ENCODE measurements at places on chromosomes 2 and 18. TPM values are rescaled to one million over a fixed set of nuclear protein-coding genes. Genes with fewer than 3 reads are reported as not detected.

- no peak for DNase-seq
- no peak overlapping the region for H3K27ac ChIP-seq
- no peaks in the 10 kb centered on the region for H3K27me3 ChIP-seq
- H3K4me1 ChIP-seq, result no peaks in the 10 kb centered on the region
- no peaks in the 10 kb centered on the region for H3K36me3 ChIP-seq
Observed at GRCh38 chr2:16861530-16861929, 195.9 kb upstream of the CYRIA start.

- no peaks in the 10 kb centered on the region for H3K36me3 ChIP-seq
- H3K27me3 ChIP-seq, result no peaks in the 10 kb centered on the region
- H3K4me1 ChIP-seq, result no peaks in the 10 kb centered on the region
Observed at GRCh38 chr2:36404754-36405153, 49.2 kb downstream of the CRIM1 start.

GRCh38 chr2:159153063-159153462, 133.4 kb downstream of the WDSUB1 start:
- DNase-seq, result no peak
- H3K27ac ChIP-seq, result no peak overlapping the region
- no peak overlapping the region for H3K4me3 ChIP-seq
- H3K27me3 ChIP-seq, result no peaks in the 10 kb centered on the region
- peaks cover 12% of the 10 kb centered on the region for H3K4me1 ChIP-seq

GRCh38 chr18:35746826-35747339, 165.3 kb downstream of the GALNT1 start:
- H3K27ac ChIP-seq, result no peak overlapping the region
- no peaks in the 10 kb centered on the region for H3K4me1 ChIP-seq
- H3K4me3 ChIP-seq, result no peak overlapping the region
- H3K36me3 ChIP-seq, result no peaks in the 10 kb centered on the region

- peak overlapping the region; percentile 24 for H3K27ac ChIP-seq
- no peaks in the 10 kb centered on the region for H3K27me3 ChIP-seq
- no peak for DNase-seq
- no peaks in the 10 kb centered on the region for H3K36me3 ChIP-seq
- peaks cover 26% of the 10 kb centered on the region for H3K4me1 ChIP-seq
Observed at GRCh38 chr2:46717344-46718121, 198.1 kb downstream of the MCFD2 start.

- no peaks in the 10 kb centered on the region for H3K36me3 ChIP-seq
- no peak for DNase-seq
- no peaks in the 10 kb centered on the region for H3K27me3 ChIP-seq
- no peak overlapping the region for H3K4me3 ChIP-seq
Observed at GRCh38 chr2:156065912-156066311, 266.6 kb downstream of the NR4A2 start.

- no peak overlapping the region for H3K27ac ChIP-seq
- H3K4me3 ChIP-seq, result no peak overlapping the region
- no peaks in the 10 kb centered on the region for H3K4me1 ChIP-seq
Observed at GRCh38 chr2:239608260-239608659, 207.4 kb upstream of the HDAC4 start.

GRCh38 chr18:70421471-70422390, 132.9 kb downstream of the SOCS6 start:
- H3K27me3 ChIP-seq, result no peaks in the 10 kb centered on the region
- no peak overlapping the region for H3K4me3 ChIP-seq
- DNase-seq, result peak; percentile 92

DNA sequence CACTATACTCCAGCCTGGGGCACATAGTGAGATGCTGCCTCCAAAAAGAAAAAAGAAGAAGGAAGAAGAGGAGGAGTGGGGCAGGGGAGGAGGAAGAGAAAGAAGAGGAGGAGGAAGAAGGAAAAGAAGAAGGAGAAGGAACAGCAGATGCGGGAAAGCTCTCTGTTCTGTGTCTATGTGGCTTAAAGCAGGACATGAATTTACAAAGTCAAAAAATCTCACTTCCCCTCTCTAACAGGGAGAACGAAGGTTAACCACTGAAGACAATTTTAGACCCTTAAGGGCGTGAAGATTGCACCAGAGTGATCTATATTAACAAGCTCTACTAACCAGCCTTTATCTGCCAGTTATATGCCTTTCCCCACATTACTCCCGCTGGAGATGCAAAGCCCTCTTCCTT, 258.9 kb downstream of the METTL4 start:
- DNase-seq, result no peak
- H3K27ac ChIP-seq, result no peak overlapping the region
- H3K27me3 ChIP-seq, result no peaks in the 10 kb centered on the region
- H3K36me3 ChIP-seq, result no peaks in the 10 kb centered on the region

Gene PKDCC
- 210 TPM for total RNA-seq

Gene TEX44
- not detected for total RNA-seq

Gene FRZB
- 42.5 TPM for total RNA-seq
